ENCODE measurements at places on chromosomes 1 and 21.
A peak's percentile ranks its signal among the peaks of the same experiment; 100 is the strongest.

DNA sequence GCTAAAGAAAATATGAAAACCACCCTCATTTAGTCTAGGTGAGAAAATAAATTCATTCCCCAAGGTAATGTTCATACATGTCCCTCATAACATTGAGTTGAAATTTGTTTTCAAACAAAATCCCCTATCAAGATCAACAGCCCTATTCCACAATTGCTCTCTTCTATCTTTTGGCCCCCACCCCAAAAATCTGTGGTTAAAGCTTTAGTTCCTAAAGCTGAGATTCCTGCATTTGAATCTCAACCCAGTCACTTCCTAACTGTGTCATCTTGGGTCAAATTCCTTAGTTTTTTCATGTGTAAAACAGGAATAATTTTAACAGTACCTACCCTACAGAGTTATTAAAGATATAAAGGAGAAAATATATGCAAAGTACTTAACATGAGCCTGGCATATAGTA lies 22.0 kb downstream of the KIAA0319L start:
- DNase-seq, result no peak

DNA sequence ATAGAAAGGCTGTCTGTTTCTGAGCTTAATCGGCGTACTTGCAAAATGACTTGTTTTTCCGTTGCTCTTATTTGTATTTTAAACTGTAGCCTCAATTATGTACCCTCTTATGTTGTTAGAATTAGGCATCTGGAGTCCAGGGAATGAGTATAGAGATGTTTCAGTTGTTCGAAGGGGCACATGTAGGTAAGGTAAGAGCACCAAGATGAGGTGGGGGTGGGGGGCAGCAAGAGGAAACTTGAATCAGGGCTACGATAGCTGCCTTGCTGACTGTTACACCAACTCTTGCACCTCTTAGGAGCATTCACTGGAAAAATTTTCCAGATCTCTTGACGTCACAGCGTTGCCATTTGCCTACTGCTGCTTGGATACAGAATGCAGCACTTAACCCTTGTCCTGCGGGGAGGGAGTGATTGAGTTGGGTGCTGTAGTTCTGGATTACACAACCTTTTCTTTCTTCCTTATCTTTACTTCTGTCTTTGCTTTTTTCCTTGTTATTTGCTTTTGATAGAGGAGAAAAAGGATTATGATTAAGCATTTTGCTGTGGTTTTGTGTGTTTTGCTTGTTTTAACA lies 3.2 kb downstream of the ATP1B1 start:
- DNase-seq, result no peak

DNA sequence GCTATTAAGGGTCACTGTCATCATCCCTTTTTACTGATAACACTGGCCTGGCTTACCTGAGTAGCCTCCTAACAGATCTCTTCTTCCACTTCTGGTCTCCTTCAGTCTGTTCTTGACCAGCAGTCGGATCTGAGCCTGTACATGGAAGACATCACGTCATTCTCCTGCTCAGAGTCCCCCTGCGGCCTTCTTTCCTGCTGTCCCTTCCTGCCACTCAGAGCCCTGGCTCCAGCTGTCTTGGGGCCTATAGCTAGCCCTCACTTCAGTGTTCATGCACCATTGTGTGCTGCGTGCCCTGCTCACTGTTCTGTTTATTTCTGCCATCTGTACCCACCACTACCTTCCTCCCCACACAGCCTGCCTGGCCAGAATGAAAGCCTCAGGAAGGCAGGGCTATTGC lies 8.4 kb downstream of the ADARB1 start:
- DNase-seq, result no peak

GRCh38 chr21:21163904-21164303 lies 165.7 kb downstream of the NCAM2 start:
- peak; percentile 29 for DNase-seq

GRCh38 chr1:206921772-206922265 lies at the start of gene FCMR:
Gene FCMR (minus strand): TSS chr1:206921941. CDS start chr1:206921854, 87 bp downstream.
- DNase-seq, result peak; percentile 74

GRCh38 chr1:182357913-182358312 lies 33.7 kb downstream of the GLUL start:
- DNase-seq, result no peak

DNA sequence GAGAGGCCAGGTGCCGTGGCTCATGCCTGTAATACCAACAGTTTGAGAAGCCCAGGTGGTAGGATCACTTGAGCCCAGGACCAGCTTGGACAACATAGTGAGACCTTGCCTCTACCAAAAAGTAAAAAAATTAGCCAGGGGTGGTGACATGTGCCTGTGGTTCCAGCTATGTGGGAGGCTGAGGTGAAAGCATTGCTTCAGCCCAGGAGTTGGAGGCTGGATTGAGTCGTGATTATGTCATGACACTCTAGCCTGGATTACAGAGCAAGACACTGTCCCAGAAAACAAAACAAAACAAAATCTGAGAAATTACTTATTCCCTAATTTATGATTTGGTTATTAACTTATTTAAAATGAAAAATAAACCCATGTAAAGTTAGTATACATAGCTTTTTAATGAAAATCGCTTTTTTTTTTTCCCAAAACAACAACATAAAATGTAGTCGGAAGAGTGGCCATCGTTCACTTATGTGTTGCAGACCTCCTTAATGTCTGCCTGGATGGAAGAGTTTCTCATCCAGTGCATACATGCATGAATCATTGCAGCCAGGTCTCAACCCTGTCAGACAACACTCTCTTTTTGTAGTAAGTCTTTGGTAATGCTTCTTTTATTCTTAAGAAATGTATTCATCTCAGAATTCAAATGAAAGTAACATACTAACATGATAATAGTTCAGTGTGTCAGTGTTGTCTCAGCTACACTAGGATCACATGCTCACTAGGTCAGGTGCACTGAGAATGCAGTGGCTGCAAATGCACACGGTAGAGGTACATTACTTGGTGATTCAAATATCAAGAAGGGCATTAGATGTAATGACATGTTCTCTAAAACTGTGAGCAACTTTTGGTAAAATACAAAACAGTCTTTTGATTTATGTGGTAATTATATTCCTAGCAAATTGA lies 28.0 kb downstream of the ITSN1 start:
- DNase-seq, result no peak

GRCh38 chr1:85495556-85495955 lies 30.6 kb upstream of the DDAH1 start:
- no peak for DNase-seq

- no peak for DNase-seq
Measured at GRCh38 chr21:39152271-39152670, 31.0 kb downstream of the PSMG1 start.

- no peak for DNase-seq
Measured at GRCh38 chr1:32659581-32659980, 8.6 kb downstream of the RBBP4 start.

- DNase-seq, result no peak
Measured at GRCh38 chr1:21287905-21288514, 2.3 kb downstream of the ECE1 start.

GRCh38 chr1:232319518-232320210 lies 310.3 kb downstream of the SIPA1L2 start:
- DNase-seq, result no peak

- DNase-seq, result no peak
Measured at GRCh38 chr1:3366126-3367051, 88.1 kb upstream of the ARHGEF16 start.

GRCh38 chr1:182598296-182598695 lies 5.9 kb downstream of the RGS16 start:
- no peak for DNase-seq

DNA sequence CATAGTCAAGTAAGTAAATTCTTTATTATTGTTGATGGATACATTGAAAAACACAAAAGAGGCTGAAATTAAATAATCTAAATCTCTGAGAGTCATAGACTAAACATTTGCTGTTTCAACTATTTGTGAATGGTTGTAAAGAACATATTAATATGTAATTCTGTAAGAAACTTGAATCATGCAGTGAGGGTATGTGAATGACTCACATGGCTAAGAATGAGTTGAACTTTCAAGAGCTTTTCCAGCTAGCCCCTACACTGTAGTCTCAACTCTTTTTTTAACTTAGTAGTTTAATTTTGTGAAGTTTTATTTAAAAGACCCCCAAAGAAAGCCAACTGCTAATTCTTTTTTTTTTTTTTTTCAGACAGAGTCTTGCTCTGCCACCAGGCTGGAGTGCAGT lies 588.1 kb downstream of the DPYD start:
- no peak for DNase-seq

DNA sequence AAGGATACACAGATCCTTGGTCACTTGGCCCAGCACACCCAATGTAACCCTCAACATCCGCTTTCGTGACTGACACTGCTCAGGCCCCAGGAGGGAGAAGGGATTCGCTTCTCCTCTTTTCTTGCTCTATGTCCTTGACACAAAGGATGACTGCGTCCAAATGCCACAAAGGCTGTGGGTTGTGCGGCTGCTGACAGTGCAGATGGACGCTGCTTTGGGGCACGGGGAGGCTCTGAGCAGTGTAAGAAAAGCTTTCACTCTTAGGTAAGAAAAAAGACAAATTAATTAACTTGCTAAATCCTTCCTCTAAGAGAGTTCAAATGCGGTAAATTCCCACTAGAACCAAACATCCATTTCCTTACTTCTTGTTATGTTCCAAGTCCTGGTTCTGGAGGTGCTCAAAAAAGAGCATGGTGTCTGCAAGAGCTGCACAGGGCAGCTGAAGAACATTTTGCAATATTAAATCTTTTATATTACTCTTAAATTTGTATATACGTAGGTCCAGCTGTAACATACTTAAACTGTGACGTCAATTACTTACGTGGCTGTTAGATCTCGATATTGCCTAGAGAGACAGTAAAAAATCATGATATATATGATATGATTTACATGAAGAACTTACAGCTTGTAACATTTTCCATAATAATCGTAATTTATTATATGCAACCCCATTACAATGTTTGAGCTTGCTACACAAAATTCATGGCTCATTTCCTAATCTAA lies 19.4 kb upstream of the EPHB2 start:
- no peak for DNase-seq

- no peak for DNase-seq
Measured at GRCh38 chr1:51328279-51328678, 2.1 kb downstream of the TTC39A start.

DNA sequence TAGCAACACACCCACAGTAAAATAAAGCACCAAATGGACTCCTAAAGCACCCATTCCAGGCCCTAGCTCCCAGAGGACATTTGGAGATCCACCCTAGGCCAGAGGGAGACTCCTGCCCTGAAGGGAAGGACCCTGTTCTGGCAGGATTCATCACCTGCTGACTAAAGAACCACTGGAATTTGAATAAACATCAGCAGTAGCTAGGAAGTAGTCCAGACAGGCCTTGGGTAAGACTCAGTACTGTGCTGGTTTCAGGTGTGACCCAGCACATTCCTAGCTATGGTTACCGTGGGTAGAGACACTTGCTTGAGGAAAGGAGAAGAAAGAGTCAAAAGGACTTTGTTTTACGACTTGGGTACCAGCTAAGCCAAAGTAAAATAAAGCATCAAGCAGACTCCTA lies 92.7 kb upstream of the LRRC7 start:
- no peak for DNase-seq

DNA sequence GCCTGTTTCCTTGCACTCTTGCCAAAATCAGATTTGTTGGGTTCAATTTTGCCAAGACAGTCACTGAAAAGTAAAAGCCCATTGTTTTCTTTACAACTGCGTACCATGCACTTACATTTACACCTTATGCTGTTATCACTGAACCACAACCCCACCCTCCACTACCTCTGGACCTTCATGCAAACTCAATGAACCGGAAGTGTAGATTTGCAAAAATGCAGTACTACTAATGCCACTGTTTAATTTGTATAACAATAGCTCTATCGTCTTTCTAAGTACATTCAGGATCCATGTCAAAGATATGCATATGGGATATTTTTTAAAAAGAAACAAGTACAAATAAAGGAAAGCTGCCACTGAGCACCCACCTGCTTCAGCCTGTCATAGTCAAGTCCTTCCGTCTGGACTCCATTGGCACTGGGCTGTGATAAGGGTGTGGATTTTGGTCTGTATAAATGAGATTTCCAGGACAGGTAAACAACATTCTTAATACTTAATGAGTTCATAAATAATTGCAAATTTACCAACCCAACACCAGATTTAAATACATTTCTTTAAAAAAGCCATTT lies 72.9 kb upstream of the LBR start:
- no peak for DNase-seq

- no peak for DNase-seq
Measured at GRCh38 chr1:73907051-73907450, 290.9 kb downstream of the LRRIQ3 start.

GRCh38 chr1:70707214-70707613 lies 296.1 kb downstream of the CTH start:
- DNase-seq, result no peak

DNA sequence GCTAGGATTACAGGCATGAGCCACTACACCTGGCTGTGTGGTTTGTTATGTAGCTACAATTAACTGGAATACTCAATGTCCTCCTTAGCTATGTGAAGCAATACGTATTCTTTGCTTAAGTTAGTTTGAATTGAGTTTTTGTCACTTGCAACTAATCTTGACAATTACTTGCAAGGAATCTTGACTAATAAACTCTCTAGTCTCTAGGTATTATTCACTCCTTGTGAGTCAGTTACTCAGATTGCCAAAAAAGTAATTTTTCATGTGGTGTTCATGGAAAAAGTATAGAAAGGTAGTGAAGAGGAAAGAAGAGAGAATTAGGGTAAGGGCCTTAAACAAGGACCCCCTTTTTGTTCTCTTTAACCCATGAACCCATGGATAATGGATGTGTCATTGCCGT lies 7.6 kb upstream of the SNX27 start:
- no peak for DNase-seq

DNA sequence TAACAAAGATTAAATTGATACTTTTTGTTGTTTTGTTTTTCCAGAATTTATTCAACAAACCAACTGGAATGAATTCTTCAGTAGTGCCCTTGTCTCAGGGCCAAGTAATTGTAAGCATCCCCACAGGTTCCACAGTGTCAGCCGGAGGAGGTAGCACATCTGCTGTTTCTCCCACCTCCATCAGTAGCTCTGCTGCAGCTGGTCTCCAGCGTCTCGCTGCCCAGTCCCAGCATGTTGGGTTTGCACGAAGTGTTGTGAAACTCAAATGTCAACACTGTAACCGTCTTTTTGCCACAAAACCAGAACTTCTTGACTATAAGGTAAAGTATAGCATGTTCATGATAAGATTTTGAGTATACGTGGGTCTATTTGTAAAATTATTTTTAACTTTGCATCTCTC lies 118.5 kb downstream of the ZMYM4 start:
- DNase-seq, result no peak

- DNase-seq, result no peak
Measured at GRCh38 chr1:53614231-53615021, 124.5 kb downstream of the GLIS1 start.

GRCh38 chr1:6445062-6445763 lies 20.6 kb downstream of the ESPN start:
- DNase-seq, result peak; percentile 61

DNA sequence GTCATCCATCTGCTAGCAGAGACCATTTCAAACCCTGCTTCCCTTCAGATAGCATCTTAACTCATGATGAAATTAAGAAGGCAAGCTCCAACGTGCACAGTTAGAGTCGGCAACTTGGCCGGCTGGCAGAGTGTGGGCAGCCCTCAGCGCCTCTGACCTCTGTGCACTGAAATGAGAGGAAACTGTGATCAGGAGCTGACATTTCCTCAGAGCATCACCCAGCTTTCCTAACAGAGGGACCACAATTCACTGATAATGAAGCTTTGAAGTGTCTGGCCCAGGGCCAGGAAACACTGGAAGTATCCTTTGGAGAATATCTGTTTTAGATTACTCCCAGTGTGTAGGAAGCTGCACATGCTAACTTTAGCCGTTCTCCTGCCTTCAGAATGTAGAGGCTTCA lies 145.0 kb upstream of the ZC3H11B start:
- DNase-seq, result no peak

- DNase-seq, result no peak
Measured at GRCh38 chr1:119617751-119618691, 30.0 kb downstream of the ZNF697 start.
